ENCODE measurements at places on chromosomes 1 and 21.

- DNase-seq, result peak; percentile 78
These were observed 5.2 kb upstream of the VSIG8 start for GRCh38 chr1:159867664-159868026.

GRCh38 chr1:115364046-115364779, 26.2 kb upstream of the NGF start:
- no peak for DNase-seq

DNA sequence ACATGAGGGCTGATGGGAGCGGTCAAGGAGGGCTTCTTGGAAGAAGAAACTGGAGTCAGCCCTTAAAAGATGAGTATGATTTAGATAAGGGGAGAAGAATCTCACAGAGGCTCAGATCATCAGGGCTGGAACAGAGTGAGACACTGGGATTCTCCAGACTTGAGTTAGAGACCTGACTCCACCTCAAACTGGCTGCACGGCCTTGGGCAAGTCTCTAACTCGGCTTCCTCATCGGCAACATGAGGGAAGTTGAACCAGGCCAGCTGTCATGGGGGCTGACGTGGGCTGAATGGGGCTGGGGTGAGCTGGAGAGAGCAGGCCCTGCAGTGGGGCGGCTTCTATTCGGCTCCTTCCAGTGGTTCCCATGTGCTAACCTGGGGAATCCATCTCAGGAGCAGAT, 2.5 kb downstream of the C1QC start:
- DNase-seq, result no peak

DNA sequence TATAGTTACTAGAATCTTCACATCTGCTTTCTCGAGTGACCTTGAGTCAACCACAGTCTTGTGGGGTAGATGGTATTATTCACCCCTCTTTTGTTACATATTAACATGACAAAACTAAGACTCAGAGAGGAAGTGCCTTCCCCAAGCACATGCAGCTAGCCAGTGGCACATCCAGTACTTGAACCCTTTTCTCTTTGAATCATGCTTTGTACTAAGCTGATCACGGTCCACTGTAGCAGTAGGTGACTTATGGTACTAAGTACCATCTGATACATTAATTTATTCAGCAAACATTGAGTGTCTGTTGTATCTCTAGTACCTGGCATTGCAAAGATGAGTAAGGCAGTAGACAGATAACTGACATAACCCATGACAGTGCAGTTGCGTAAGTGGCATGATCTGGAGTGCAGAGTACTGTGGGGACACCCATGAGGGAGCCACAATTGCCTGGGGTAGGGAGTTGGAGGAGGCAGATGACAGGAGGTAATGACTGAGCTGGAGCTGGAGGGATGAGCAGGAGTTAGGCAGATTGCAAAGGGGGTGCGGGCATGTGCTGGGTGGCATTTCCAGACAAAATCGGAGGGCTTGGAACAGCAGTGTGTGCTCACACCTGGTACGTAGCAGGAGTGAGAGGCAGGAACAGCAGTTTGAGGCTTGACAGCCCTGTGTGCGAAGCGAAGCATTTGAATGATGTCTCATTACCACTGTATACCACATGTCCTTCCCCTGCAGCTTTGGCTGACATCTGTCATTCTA, 29.8 kb downstream of the UCK2 start:
- no peak for DNase-seq

GRCh38 chr1:117069220-117069844, 9.2 kb downstream of the TTF2 start:
- DNase-seq, result no peak

DNA sequence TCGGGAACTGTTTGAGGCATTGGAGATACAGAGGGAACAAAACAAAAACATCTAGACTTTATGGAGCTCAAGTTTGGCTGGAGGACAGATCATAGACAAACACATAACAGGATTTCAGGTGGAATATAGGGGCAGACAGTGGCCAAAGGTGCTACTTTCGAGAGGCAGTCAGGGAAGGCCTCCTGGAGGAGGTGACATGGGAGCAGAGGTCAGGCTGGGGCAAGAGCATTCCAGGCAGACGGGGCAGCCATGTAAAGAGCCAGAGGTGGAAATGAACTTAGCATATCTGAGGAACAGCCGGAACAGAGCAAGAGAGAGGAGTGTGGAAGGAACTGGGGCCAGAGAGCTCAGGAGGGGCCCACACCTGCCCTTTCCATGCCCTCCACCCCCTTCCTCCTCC, 122.3 kb downstream of the DMRTB1 start:
- DNase-seq, result no peak

Data from LNCaP clone FGC (cell line).